NCI-H187 treated with DMSO at 0.1 percent for 48 hours (cell line): ENCODE measurements at places on chromosomes 3 and 15.

DNA sequence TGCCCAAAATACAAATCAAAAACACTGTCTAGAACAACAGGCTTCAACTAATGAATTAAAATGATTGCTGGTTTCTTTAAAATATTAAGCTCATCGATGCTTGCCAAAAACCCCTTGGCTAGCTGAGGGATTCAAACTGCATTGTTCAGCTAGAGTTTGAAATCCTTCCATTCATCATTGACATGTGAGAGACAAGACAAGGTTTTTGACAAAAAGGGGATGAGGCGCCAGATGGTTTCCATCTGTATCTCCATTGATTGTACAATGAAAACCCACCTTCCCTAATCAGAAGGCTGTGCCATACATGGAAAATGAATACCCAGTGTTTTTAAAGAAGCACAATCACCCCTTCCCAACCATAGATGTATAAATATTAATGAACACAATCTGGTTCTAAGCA lies 67.8 kb downstream of the THRB start:
- DNase-seq, result no peak

DNA sequence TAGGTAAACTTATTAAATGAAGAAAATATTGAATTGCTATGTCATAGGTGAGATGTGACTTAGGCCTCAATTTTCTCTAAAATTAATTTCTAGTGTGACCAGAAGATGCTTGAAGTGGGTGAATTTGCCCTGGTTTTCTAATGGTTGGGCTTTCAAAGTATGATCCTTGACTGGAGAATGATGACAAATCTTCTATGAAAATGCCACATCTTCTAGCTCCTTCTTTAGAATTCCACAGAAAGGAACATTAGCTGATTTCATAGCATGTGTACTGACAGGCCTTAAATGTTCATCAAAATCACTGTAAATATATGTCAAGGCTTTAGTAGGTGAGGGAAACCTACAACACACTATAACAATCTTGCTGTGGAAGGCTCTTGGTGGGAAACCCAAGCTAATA lies 8.9 kb downstream of the ABI3BP start:
- no peak for DNase-seq

GRCh38 chr3:52311576-52312119 lies 4.5 kb upstream of the DNAH1 start:
- DNase-seq, result no peak

DNA sequence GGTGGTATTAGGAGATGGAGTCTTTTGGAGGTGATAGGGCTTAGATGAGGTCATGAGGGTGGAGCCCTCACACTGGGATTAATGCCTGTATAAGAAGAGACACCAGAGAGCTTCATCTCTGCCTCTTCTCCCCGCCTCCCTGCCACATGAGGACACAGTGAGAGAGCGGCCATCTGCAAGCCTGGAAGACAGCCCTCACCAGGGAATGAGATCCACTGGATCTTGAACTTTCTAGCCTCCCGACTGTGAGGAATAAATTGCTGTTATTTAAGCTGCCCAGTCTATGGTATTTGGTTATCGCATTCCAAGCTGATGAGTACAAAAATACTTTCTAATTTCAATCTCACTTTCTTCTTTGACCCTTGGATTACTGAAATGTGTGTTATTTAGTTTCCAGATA lies 121.4 kb downstream of the OCA2 start:
- DNase-seq, result no peak

DNA sequence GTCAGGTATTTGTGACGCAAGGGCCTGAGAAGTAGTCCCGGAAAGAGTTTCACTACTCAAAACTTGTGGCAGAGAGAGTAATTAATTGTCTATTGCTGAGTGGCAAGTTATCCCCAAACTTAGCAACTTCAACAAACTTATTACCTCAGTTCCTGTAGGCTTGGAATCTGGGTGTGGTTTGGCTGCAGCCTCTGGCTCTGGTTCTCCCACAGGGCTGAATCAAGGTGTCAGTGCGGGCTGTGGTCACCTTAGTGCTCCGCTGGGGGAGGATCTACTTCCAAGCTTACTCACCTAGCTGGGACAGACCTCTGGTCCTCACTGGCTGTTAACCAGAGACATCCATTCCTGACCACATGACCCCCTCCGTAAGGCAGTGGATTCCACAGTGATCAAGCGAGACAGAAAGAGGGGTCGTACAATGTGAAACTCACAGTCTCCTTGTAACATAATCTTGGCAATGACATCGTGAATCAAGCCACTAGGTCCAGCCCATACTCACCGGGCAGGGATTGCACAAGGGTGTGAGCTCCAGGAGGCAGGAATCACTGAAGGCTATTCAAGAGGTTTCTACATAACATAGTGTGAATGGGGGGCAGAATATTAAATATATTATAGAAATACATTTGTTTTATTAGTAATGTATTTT lies 138.3 kb downstream of the RYR3 start:
- no peak for DNase-seq

- no peak for DNase-seq
Measured at GRCh38 chr3:113468539-113468938, 27.2 kb upstream of the CFAP44 start.

- no peak for DNase-seq
Measured at GRCh38 chr3:129441782-129442181, 1.8 kb downstream of the IFT122 start.

DNA sequence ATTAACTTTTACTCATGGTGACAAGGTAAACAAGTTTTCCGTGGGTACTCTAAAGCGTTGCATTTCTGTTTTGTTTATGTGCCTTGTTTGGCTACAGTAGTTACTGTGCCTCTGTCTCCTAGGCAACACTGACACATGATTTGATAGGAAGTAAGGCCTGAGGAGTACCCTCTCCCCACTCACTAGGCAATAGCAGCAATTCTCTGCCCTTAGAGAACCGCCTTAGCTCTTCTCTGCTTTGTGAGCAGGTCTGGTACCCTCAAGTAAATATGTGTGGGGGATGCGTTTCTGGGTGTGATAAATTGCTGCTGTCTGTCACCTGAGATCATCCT lies at the start of gene IL5RA:
Gene IL5RA, minus strand, starts transcription at position 76 of the 332 bp plus-strand sequence. CDS start 5,390 bp downstream, outside the sequence.
- DNase-seq, result no peak

GRCh38 chr3:48561045-48561736 lies 2.4 kb downstream of the UCN2 start:
- no peak for DNase-seq

DNA sequence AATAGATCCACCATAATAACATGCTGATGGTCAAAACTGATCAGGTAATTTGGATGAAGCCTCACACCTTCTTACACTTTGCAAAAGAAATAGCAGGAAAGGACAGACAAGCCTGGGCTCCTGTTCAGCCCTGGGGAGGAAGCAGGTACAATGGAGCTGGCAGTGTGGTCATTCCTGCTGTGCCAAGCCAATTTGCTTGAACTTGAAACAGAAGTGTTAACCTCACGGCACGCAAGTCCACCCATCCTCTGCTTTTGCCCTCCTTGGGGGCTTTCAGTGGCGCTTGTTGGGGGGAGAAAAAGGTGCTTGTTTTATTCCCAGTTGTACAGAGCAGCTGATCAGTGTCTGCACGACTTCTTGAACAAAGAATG lies 36.8 kb upstream of the RFTN1 start:
- DNase-seq, result no peak

DNA sequence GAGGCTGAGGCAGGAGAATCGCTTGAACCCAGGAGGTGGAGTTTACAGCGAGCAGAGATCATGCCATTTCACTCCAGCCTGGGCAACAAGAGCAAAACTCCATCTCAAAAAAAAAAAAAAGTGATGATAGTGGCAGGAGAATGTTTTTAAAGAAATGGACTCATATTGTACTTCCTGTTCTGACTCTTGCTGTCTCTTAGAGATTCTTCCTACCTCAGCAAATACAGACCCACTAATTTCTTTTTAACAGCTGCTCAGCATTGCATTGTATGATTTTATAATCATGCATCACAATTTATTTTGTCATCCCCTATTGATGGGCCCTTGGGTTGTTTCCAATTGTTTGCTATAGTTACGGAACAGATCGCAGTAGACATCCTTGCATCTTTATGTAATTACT lies 8.8 kb upstream of the ANKDD1A start:
- DNase-seq, result no peak

GRCh38 chr15:100759106-100759505 lies 120.5 kb upstream of the ALDH1A3 start:
- no peak for DNase-seq

GRCh38 chr3:13336592-13336991 lies 83.5 kb downstream of the NUP210 start:
- no peak for DNase-seq

DNA sequence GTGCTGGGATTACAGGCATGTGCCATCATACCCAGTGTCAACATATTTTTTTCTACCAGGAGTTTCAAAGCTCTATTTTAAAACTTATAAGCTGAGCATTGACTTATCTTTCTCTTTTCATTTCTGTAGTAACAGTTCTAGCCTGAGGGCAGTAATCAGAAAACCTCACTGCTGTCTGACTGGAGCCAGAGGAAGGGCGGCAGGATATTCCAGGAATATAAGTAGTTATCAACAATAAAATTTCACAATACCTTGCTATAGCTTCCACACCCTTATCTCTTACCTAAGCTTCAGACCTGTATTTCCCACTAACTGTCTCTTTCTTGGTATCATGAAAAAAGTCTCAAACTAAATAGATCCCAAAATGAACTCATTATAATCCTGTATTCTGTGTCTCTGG lies 5.1 kb upstream of the NEDD4 start:
- DNase-seq, result no peak

GRCh38 chr3:193842029-193842798 lies 249.2 kb downstream of the OPA1 start:
- DNase-seq, result no peak

GRCh38 chr15:74664028-74664616 lies 31.7 kb downstream of the EDC3 start:
- DNase-seq, result no peak

GRCh38 chr3:151228666-151229040 lies 25.6 kb upstream of the GPR171 start:
- DNase-seq, result no peak

DNA sequence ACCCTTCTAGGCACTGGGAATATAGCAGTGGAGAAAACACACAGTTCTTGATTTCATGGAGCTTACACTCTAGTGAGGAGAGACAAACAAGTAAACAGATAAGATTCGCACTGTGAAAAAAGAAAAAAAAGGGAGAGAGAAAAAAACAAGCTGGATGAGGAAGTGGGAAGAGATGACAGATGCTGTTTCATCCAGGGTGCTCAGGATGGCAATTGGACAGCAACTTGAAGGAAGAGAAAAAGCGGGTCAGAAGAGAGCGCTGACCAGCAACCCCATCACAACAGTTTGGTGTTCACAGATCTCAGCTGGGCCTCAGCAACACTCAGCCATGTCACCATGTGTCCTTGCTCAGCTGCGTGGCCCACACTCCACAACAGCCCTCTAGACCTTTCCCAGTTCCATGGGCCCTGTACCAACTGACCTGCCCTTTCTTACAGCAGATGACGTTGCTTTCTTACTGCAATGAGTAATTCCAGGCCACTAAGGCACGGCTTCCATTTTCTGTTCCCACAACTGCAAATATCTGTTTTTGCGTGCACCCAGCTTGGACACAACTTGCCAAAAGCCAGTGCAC lies 230.8 kb downstream of the MEX3B start:
- DNase-seq, result no peak

DNA sequence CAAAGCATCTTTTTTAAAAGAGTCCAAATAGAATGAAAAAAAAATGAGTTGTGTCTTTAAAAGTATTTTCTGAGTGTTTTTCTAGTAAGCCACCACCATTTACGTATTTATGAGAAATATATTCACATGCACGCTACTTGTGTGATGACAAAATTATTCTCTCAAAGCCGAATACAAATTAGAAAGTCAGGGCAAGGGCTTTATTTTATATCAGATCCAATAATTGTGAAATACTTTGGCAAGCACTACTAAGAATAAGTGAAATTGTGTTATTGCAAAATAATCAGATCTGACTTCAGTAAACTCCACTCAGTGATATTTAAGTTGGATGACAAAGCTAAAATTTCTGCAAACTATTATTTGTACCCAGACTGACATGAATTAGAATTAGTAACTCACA lies 589.3 kb upstream of the KCNMB2 start:
- DNase-seq, result no peak

GRCh38 chr15:38475361-38475760 lies 21.4 kb downstream of the FAM98B start:
- DNase-seq, result no peak

DNA sequence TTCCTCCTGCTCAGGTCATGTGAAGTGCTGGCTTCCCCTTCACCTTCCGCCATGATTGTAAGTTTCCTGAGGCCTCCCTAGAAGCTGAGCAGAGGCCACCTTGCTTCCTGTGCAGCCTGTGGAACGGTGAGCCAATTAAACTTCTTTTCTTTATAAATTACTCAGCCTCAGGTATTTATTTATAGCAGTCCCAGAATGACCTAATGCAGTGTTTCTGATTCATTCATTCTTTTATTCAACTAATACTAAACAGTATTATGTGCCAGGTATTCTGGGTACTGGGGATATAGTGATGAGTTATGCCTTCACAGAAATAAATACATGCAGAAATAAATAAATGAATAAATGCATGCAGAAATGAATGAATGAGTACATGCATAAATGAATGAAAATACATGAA lies 41.9 kb downstream of the EDEM1 start:
- no peak for DNase-seq

GRCh38 chr3:188905547-188905946 lies 266.2 kb upstream of the TPRG1 start:
- DNase-seq, result no peak

DNA sequence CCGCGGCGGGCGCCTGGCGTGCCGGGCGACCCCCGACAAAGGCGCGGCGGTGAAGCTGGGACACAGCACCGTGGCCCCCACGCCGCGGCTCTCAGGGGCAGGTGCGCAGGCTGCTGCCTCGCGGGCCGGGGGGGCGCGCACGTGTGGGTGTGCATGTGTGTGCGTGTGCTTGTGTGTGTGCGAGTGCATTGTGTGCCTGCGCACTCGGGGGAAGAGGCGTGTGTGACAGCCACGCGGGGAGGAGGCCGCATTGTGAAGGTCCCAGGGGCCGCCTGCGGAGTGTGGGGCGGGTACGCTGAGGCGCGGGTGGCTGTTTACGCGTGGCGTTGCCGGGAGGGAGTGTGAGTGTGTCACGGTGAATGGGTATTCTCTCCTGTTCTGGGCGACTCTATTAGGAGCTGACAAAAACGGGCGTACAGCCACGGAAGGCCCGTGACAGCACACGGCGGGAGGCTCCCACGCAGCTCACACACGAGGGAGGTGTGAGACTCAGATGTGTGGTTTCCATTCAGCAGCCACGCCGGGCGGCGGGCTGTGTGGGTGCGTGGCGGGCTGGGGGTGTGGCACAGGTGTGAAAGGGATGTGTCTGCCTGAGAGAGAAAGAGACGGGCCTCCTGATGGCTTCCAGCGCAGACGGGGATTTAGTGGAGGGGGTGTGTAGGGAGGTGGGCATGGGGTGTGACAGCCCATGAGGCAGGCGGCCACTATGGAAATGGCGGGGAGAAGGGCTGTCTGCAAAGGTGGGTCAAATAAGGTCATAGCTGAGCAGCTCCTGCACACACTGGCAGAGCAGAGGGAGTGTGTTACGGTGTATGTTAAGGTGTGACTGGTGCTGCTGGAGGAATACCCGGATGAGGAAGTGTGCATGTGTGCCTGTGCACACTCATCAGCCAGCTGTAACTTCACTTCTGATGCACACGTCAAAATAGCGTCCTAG lies 750 bp downstream of the PODXL2 start:
- DNase-seq, result no peak

GRCh38 chr3:121918779-121919483 lies 24.7 kb downstream of the SLC15A2 start:
- no peak for DNase-seq

- no peak for DNase-seq
Measured at GRCh38 chr3:148078658-148079057, 619.0 kb upstream of the AGTR1 start.

GRCh38 chr3:124363476-124363875 lies 366.8 kb upstream of the UMPS start:
- DNase-seq, result no peak

- no peak for DNase-seq
Measured at GRCh38 chr15:78024883-78025282, 52.6 kb downstream of the TBC1D2B start.

GRCh38 chr3:138862531-138862923 lies 27.8 kb upstream of the PIK3CB start:
- no peak for DNase-seq
